Head of caudate nucleus (tissue), 42 donors: ENCODE measurements at places on chromosomes 1 and 21.

DNA sequence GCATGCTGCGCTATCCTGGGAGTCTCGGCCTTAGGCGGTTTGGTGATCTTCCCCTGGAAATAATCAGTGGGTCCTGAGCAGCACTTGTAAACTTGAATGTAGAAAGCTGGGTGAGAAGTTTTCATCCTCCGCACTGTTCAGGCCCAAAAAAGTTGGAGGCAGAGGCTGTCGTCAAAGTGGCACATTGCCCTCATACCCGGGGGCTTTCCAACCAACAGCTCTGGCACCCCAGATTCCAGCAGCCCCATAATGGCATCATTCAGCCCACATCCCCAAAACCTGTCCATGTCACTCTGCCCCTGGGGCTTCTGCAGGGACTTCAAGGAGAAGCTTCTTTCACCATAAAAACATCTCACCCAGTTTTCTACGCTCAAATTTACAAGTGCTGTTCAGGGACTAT lies 59.3 kb downstream of the TOR1AIP2 start:
- no peak for DNase-seq

- no peak for DNase-seq
Observed at GRCh38 chr1:44733365-44733764, 2.4 kb upstream of the RNU5D-1 start.

- DNase-seq: peak; percentile 13
Observed at GRCh38 chr21:44590311-44590721, 2.0 kb downstream of the KRTAP10-6 start.

DNA sequence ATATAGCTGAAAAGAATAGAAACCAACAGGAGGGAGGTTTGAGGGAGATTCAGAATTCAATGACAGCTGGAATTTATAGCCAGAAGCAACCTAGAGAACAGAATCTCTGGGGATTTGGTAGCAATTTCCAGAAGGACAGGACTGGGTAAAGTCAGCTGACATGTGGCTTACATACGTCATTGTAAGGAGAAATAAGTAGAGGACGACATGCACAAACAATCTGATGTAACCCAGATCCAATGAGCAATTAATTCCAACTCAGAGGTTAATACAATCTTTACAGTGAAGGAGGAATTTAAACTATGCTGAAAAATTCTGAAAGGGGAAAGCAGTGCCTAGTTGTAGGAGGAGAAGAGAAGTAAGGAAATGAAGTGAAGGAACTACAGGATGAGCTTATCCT lies 383.9 kb downstream of the PTBP2 start:
- DNase-seq: no peak

- no peak for DNase-seq
Observed at GRCh38 chr1:93607814-93608186, 73.8 kb downstream of the BCAR3 start.

DNA sequence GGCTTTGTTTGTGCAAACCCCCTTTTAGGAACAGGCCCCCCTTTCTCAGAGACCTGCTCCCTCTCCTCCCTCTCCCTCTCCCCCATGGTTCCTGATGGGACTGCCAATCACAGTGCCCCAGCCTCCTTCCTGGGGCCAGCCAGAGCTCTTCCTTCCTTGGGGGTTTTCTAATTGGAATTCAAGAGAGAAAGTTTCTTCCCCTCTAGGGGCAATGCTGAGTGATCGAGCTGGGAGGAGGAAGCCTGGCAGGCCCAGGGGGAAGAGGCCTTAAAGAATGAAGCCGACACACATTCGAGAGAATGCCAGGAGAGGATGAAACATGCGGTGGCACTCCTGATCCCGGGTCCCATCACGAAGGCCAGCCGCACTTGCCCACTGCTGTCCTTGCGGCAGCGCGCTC lies 21.3 kb upstream of the COL16A1 start:
- DNase-seq: no peak

- DNase-seq: no peak
Observed at GRCh38 chr1:109479311-109479710, 4.4 kb upstream of the ATXN7L2 start.

- no peak for DNase-seq
Observed at GRCh38 chr1:107096690-107097089, 40.2 kb downstream of the PRMT6 start.

- no peak for DNase-seq
Observed at GRCh38 chr1:219681876-219682275, 69.0 kb upstream of the ZC3H11B start.

DNA sequence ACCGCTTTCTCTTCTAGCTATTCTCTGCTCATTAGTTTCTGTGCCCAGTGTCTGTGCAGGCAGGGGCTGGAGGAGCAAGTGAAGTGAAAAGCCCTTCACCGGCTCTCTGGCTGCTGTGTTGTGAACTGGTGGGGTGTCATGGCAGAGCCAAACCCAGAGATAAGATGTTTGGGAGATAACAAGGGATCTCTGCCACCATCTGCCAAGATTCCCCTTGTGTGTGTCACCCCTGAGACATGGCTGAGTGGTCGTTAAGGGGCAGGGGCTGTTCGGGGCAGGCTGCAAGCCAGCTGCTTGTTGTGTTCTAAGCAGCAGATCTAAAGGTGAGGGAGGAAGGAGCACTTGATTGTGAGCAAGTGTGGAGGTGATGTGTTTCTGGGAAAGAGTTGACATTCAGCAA lies 24.5 kb downstream of the CNIH3 start:
- no peak for DNase-seq

DNA sequence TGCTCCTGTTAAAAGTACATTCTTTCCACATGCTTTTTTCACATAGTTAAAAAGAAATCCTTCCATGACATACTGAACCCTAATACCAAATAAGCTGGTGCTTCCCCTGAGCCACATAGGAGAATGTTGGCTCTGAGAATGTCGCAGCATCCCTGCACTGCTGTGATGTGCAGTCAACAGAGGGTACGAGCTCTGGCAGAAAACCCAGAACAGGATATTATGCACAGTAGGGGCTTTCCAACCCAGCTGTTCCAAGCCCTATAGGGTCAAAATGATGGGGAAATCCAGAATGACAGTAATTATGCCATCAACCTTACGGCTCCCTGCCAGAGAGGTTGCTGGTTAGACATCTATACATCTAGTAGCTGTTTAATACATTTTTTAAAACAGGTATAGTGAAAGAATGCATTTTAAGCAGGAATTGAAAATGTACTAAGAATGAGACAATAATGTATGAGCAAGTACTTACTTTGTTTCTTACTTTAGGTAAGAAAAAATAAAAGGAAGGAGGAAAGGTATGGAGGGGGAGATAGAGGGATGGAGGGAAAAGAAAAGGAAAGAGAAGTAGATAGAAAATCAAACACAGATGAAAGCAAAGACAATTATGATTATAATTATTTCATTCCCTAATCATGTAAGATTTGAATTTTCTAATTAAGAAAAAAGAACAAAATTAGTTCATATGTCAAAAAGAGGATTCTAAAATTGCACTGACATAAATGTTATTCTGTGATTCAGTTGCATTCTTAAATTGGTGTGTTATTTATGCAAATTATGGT lies 126.0 kb downstream of the NR5A2 start:
- no peak for DNase-seq

DNA sequence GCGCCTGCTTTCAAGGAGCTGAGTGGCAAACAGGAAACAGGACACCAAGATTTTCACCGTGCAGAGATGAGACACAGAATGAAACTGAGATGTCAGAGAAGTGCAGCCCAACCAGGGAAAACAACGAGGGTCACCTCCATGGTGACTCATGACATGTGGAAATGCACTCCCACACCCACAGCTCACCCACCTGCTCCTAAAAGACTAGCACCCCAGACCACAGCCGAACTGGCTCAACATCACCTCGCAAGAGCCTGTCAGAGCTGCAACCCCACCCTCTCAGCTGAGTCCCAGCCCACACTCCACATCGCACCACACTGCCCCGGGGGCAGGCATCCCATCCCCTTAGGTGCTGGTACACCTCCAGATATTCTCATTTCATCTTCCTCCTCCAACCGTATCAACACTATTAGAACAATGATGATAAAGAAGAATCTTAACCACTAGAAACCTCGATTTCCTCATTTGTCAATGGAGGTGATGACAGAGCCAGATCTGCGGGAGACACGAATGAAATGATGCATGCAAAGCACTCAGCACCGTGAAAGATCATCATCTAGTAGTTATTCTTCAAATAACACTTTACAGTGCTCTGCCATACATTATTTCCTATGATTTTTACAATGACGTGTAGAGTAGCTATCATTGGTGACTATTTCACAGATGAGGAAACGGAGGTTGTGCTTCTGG lies 103.2 kb downstream of the DMRTB1 start:
- no peak for DNase-seq

- DNase-seq: no peak
Observed at GRCh38 chr1:226678701-226679100, 60.4 kb downstream of the ITPKB start.

- DNase-seq: no peak
Observed at GRCh38 chr1:67399199-67399993, 30.8 kb downstream of the SERBP1 start.

DNA sequence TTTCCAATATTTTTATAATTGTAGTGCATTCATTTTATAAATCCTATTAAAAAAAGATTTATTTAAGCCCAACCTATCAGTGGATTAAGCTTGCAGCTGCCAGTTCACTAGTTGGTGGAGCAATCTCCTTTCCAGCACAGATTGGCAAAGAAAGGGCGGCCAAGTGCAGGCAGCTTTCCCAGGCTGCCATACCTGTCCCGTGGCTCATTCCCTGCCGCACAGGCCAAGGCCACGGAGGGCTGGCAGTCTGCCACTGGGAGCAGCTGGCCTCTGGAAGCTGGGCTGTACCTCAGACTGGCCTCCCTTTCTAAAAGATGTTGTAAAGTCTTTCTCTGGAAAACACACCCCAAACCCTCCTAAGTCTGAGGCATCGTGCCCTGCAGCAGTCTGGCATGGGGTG lies 74.2 kb downstream of the SIM2 start:
- peak; percentile 62 for DNase-seq

GRCh38 chr1:24417681-24418080 lies 2.1 kb downstream of the NIPAL3 start:
- DNase-seq: no peak

DNA sequence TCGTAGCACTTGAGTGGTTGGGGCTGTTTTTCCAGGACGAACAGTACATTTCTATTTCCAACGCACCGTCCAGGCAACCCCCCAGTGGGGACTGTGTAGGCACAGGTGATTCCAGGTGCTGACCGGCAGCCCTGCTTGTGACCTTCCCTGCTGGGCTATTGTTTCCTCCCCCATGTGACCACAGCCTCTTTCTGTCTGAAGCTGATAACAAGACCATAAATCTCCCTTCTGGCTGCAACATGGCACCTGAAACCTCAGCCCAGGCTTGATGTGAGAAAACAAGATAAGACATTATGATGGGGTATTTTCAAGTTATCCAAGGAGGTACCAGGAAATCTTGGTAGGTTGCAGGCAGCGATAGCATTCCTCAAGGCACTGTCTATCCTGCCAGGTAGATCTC lies 48.2 kb downstream of the HLX start:
- no peak for DNase-seq

- DNase-seq: no peak
Observed at GRCh38 chr1:51247499-51247898, 11.4 kb downstream of the RNF11 start.

- DNase-seq: no peak
Observed at GRCh38 chr1:24275510-24275909, 43.6 kb upstream of the GRHL3 start.

DNA sequence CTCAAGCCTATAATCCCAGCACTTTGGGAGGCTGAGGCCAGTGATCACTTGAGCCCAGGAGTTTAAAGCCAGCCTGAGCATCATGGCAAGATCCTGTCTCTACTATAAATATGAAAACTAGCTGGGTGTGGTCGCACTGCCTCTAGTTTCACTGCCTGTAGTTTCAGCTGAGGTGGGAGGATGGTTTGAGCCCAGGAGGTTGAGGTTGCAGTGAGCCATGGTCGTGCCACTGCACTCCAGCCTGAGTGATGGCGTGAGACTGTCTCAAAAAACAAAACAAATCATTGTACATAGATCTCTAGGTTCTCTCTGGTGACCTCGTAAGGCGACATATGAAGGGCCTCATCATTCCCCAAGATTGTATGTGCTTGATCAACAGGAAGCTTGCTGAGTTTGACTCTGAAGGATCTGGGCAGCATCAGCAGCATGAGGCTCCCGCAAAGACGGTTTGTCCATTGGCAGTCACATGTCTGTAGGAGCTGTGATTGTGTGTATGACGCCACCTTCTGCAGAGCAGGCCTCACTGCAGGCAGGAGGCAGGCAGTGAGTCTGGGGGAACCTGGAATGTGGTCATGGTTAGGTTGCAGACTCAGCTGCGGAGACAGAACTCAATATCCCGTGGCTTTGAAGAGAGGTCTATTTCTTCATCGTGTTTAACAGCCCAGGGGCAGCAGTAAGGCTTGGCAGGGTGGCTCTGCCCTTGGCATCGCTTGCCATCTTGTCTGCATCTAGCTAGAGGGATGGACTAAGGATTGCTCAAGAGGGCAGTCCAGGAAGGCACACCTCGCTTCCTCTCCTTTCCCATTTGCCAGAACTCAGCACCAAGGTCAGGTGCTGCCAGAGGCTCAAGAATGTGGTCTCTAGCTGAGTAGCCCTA lies 14.0 kb downstream of the ATP5PO start:
- no peak for DNase-seq

DNA sequence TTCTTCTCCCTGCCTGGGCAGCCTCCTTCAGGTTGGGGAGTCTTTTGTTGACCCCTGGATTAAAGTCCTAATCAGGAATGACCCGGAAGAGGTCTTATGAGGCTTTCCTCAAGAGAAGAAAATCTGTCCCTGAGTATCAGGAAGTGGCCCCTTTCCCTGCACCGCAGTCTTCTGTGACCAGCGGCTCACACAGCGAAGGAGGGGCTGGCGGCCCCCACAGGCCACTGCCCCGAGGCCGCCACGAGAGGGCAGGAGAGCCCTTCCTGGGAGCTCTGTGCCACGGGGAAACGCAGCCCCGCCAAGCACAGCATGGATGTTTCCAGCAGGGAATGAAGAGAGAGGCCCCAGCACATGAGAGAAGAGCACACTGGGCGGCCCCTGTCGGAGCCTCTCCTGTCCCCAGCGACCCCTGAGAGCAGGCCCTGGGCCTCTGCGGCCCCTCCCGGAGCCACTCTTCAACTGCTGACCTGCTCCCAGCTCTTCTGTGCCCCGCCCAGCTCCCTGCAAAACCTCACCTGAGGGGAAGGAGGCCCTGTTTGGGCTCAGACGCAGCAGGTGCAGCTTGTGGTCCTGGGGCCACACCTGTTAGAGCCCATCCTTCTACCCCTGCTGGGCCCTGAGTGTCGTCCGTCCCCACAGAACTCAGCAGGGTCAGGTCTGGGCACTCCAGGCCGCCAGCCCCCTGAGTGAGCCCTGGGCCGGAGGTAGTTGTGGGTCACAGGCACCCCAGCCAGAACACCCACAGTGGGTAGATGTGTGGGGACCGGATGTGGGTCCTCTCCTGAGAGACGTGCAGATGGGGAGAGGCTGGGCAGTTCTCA lies 4.9 kb upstream of the POFUT2 start:
- peak; percentile 88 for DNase-seq
